ENCODE measurements at places on chromosomes 5 and 9.

DNA sequence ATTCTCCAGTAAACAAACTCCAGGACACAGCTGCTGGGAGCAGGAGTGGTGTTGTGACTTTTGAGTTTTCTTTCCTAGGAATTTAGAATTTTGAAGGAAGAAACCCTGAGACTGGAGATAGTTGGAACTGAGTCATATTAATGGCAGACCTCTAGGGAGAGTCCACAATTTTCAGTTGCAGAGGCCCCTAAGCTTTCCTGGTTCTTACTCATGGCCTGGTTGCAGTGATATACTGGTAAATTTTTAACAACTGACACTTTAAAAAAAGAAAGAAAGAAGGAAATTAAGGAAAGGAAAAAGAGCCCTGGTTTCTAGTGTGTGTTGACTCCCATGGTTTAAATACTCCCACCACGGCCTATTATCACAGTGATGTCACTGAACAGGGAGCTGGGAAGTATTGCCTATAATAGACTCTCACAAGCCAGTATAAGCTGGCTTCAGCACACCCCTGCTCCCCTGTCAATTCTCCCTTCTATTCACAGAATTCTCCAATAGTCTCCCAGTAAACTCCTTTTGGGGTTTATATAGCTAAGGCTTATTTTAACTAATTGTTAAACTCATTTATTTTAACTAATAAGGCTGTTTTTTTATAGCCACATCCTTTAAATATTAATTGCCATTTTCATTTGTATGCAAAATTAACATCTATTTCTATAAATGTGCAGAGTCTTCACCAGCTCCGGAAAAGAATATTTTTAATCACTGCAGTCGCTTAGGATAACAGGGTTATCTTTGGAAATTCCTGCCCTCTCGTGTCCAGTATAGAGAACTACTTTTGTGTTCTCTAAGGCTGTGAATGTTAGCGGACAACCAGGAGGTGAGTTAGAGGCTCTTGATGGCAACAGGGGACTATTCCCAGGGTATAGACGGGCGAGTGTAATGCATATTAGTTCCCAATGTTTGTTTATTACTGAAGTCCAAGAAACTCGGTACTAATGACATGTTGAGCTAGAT, 59.7 kb downstream of the GGTA1 start:
- no peak for DNase-seq

DNA sequence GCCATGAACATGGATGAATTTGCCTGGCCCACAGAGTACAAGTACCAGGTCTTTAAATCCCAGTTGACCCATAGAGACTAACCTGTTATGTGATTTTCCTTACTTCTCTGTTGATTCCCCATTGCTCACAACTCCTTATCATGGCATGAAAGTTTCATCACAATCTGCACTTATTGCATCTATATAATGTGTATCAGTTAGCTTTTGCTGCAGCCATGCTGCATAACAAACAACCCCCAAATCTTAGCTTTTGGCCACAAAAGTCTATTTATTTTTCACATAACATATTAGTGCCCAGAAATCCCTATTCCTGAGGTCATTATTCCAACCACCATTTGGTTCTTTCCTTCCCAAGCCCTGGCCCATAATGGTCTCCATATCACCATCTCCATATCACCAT, 3.7 kb downstream of the GGTA1 start:
- DNase-seq = no peak

- no peak for DNase-seq
Observed at GRCh38 chr5:124650147-124650561, 96.3 kb downstream of the ZNF608 start.

DNA sequence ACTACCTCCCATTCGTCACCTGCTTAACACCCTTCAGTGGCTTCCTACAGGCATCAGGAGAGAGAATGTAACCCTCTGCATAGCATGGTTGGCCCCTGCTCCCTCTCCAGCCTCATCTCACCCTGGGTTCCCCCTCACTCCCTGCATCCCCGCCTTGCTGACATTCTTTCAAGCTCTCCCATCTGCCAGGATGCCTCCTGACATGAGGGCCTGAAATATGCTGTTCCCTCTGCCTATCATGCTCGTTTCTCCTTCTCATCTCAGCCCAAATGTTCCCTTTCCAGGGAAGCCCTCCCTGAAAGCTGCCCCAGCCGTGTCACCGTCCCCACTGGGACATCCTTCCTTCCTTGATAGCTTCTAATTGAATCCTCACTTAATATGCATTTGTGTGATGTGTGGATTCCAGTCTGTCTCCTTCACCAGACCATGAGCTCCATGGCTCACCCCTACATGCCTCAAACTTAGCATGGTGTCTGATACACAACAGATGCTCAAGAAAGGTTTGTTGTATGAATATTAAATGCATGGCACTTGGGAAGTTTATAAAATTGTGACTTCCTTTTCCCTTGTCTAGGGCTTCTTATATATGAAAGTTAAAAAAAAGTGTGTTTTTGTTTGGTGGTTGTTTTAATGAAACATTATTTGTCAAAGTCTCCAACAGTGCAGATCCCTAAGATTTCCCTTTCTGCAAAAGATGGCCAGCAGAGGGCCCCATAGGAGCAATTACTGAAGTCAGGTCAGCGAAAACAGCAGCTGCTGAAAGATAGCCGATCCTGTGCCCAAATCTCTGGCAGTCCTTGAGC, 7.3 kb upstream of the C5orf58 start:
- peak; percentile 81 for DNase-seq

DNA sequence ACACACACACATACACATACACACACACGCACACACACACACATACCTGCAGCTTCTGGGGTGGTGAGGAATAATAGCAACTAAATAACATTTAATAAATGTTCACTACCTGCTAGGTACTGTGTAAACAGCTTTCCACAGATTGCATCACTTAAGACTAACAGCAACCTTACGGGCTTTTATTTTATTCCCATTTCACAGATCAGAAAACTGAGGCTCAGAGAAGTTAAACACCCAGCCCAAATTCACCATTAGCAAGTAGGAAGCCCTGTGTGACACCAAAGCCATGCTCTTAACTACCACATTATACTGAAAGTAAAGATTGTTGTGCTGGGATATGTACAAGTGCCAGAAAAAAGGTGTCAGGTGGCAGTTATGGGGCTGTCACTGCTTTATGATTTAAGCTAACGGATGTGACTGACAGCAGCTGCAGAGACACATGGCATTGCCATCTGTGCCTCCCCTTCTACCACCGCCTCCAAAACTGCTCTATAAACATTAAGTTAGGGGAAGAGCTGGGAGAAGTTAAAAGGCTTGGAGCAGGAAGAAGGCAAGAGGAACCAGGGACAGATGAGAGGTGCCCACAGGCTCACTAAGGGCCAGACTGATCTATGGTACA, 13.6 kb downstream of the MTMR12 start:
- no peak for DNase-seq

- DNase-seq = no peak
Observed at GRCh38 chr5:160363211-160363610, 7.2 kb downstream of the C1QTNF2 start.

GRCh38 chr5:83471405-83472212, at the start of gene VCAN:
Gene VCAN (plus strand): TSS chr5:83471744. CDS start chr5:83483519, 11,775 bp downstream.
- DNase-seq = no peak

DNA sequence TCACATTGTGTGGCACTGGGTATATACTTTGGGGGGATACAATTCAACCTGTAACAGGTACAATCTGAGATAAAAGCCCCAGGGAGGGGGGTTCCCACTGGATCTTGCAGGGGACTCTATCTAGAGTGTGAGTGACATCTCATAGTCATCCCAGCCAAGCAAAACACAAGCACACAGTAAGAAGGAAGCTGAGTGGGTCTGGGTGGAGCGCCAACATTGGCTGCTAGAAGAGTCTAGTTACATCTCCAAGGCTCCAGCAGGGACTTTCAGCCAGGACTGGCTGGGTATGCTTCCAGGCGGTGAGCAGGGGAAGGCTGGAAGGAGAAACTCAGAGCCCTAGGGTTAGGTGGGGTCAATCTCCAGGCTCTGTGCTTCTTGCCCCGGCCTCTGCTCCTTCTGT, 53.0 kb downstream of the IL31RA start:
- DNase-seq = no peak

GRCh38 chr5:67651180-67651579, 454.6 kb upstream of the CD180 start:
- no peak for DNase-seq

GRCh38 chr9:136525841-136526499, 19.9 kb downstream of the NOTCH1 start:
- no peak for DNase-seq

- no peak for DNase-seq
Observed at GRCh38 chr5:110257971-110258370, 468.5 kb downstream of the TMEM232 start.

DNA sequence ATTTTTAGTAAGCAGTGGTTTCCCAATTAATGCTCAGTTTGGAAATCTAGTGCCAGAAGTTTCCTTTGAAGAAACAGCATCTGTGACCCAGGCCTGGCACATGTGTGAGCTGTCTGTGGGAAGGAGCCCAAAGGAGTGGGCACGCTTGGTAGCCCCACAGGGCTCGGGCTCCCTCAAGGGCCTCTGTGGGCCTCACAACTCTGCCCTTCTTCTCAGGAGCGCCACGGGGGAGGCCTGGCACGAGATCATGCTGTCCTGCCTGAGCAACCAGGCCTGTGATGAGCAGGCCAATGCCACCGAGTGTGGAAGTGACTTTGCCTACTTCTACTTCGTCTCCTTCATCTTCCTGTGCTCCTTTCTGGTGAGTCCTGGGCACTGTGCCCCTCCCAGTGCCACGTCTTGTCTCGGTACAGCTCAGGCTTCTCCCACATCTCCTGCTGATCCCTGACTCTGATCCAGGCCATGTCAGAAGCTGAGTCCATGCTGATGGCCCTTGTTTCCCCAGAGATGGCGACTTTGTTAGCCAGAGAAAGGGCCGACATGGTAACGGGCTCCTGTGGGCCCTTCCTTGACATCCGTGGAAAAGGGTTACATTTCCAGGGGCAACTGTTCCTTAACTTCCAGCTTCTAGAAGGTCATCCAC, 200.4 kb downstream of the CACNA1B start:
- DNase-seq = no peak

- DNase-seq = no peak
Observed at GRCh38 chr9:134778841-134779411, 101.7 kb upstream of the FCN2 start.

DNA sequence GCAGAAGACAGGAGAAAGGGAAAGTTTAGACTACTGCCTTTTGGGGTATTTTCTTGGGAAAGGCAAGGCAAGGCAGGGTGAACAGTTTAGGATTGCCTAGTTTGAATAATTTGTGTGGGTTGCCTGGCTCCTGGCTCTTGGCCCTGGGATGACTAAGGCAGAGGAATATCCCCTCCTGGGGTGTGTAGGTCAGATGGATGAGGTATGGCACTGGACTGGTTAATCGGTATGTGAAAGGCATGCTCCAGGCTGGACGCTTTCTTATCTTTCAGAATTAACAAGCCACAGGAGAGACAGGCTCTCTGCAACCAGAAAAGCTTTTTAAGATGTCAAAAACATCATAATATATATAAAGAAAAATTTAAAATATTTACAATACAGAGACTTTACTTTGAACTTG, 58.6 kb downstream of the STARD4 start:
- DNase-seq = no peak

DNA sequence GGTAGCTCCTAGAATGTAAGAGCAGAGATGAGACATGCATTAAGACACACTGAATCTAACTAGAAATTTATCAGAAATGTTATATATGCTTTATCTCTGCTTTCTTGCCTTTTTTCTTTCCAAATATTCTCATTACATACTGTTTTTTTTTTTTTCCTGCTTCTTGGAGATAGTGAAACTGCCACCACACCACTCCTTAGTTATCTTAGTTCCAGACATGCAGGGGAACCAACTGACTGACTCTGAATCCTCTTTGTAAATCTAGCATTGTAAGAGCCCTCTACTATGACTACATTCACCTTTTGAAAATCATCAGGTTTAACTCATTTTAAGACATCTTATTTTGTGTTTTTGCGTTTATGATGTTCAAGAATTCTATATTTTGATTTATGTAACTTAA, 181.3 kb upstream of the ST8SIA4 start:
- DNase-seq = no peak

DNA sequence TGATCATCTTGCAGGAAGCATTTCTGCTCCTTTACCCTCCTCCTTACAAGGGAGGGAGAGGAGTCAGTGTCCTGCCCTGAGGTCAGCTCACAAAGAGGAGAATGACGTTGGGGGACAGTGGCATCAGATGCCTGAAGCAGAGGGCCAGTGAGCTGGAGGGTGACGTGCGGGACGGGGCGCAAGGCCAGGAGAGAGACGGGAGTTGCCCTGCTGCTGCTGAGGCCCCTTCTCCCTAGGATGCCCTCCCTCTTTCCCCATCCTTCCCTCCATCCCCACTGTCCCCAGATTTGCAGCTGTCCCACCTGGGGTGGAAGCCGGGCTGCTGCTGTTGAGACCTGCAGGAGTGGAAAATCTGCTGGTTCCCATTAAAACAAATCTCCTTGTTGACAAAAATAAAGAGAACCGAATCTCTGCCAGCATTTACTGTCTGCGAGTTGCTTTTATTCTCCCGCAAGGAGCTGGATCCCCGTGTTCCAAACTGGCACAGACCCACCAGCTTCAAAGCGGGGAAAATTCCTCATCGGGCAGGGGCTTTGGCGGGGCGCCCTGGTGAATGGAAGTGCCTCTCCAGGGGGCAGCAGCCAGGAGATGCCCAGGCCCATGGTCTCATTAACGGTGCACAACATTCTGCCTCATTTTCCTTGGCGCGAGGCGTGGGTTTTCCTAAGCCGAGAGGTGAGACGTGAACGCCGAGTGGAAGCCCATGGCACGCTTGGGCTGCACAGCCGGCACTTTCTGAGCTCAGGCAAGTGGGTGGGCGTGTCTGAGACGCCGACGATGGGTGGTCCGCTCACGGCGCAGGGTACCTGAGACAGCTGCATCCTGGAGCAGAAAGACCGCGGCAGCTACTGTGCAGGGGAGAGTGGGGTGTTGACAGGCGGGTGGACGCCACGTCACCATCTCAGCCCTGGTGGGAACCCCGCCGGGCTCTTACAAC, 13.9 kb upstream of the COL5A1 start:
- DNase-seq = no peak

DNA sequence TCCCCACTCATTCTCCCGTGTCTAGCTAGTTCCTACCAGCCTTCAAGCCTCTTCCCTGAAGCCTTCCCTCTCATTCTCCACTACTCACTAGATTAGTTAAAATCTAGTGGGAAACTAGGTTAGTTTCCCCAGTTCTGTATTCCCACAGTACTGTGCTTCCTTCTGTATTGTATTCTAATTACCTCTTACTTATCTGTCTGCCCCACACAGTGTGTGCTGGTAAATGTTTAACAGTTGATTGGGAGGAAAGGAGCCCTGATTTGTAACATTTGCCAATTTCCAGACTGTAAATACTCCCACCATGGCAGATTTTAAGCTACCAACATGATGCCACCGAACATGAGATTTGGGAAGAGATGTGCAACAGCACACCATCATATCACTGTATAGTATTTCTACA, 8.3 kb downstream of the KLHL3 start:
- DNase-seq = no peak

All from stimulated activated CD4-positive, alpha-beta T cell treated with anti-CD3 and anti-CD28 coated beads, Interleukin-2, amount 100 ng/mL, for 24 hours (primary cell).